ENCODE measurements at places on chromosomes 13 and 19.
A peak's percentile ranks its signal among the peaks of the same experiment; 100 is the strongest.

DNA sequence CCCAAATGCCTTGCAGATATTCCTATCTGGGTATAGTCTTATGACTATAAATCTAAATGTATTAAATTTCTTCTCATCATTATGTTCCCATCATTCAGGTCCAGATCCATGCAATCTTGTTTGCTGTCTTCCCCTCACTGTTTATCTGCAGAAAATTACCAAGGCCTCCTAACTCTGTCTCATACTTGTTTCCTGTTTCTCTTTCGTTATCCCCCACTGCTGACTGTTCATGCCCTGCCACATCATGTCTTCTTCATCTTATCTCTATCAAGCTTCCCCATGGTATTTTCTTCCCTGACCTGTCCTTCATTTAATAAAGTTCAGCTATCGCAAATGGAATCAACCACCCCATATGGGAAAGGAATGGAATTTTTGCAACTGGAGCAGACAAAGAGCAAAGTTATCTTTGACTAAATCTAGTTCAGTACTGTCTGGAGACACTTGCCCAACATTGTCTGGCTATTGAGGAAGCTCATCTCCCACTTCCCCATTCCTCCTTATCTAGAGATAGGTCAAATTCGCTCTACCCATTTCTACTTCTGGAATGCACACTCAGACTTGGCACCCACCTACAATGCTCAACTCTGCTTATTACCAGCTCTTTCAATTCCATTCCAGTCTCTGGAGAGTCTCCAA, 1358.1 kb downstream of the EFNB2 start:
- no peak for DNase-seq

DNA sequence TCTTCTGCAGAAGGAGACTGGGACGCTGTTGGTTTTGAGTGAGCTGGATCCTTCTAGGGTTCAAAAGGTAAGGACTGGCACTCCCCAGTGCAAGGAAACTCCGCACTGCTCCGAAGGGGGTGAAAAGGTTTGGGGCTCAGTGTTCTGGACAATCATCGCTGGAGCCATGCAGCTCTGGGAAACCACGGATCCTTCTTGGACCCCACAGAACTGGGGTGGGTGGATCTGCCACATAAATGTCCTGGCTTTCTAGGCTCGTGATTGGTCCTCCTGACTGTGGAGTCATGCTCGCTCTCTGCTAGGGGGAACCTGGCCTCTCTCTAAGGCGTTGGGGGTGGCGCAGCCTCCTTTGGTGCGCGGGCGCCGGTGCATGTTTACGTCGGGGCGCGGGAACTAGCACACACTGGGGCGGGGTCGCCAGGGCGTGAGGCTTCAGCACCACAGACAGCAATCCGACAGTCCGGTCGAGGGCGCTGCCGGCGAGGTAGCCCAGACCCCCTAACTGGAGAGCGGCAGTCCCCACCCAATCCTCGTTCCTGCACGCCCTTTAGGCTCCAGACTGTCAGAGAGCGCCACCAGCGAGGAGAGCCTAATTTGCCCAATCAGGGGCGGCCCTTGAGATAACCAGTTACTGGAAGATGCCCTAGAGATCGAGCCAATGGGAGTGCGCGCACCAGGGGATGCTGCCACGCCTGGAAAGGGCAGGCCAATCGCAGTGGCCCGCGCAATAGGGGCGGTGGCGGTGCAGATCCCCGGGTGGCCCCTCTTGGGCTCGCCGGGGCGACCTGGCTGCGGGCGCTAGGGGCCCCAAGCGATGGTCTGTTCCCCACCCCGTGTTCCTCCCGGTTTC, 913 bp upstream of the ELAVL3 start:
- DNase-seq = peak; percentile 89

DNA sequence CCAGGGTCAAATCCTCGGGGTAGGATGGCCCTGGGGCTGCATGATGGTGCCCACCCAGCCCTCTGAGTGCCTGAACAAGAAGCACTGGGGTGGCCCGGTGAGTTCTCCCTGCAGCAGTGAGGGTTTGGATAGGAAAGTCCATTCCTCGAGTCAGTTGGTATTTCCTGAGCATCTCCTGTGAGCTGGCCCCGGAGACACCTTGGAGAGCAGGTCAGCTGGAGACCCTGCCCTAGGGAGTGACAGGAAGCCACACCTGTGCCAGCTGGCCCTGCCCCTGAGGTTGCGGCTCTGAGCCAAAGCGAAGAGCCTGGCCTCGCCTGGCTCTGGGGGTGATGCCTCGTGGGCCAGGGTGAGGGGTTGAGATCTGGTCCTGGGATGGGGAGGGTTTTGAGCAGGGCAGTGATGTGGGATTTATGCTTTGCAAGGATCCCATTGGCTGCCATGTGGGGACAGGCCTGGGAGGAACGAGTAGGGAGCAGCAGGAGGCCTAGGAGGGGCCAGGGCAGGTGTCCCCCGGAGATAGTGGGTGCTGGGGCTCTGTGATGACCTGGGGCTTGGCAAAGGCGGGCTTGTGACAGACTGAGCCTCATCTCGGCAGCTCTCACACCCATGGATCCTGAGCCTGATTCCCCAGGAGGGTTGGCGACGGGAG, 16.0 kb downstream of the CRTC1 start:
- DNase-seq = no peak

- no peak for DNase-seq
These were observed 3.3 kb upstream of the RGL3 start for GRCh38 chr19:11422163-11423065.

DNA sequence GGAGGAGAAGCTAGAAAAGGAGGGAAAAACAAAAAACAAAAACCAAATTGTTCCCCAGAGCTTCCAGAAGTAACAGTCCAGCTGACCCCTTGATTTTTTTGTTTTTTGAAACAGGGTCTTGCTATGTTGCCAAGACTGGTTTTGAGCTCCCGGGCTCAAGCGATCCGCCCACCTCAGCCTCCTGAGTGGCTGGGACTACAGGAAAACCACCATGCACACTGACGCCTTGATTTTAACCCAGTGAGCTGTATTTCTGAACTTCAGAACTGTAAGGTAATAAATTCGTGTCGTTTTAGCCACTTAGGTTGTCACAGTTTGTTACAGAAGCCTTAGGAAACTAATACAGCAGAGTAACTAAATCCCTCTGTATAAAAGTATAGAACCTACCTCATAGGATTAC, 1.1 kb upstream of the NEK3 start:
- DNase-seq = no peak

DNA sequence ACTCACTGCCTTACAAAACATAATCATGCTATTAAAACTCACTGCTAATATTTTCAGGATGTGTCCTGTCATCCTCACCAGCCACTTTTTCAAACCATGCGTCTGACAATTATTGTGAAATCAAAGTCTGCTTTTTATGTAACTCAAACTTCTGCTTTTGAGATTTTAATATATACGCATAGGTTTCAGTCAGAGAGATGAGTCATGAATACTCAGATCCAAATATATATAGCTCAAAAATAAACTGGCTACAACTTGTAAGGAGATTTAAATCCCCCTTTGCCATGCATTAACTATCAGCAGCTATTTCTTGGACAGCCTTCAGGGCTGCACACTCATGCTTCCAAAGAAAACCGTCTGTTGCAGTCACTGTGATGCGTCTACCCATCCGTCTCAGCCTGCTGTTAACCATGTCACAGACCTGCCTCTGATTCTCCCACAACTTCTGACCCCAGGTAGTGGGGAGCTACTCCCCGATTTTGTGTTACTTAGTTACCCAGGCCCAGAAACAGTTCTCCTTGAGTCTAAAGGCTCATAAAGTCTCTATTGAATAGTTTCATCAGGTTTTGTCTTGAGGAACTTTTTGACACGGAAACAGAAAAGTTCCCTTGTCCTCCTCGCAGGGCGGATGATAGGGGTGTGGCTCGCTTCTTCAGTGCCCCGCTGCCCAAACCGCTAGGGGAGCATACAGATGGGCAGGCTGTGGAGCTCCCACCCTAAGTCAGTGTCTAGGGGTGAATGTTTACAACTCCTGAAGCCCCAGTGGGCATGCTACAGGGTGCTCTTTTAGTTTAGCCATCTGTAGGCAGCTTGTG, 33.8 kb upstream of the SGCG start:
- DNase-seq = no peak

GRCh38 chr13:74715718-74716117, 581.5 kb upstream of the KLF12 start:
- DNase-seq = no peak

DNA sequence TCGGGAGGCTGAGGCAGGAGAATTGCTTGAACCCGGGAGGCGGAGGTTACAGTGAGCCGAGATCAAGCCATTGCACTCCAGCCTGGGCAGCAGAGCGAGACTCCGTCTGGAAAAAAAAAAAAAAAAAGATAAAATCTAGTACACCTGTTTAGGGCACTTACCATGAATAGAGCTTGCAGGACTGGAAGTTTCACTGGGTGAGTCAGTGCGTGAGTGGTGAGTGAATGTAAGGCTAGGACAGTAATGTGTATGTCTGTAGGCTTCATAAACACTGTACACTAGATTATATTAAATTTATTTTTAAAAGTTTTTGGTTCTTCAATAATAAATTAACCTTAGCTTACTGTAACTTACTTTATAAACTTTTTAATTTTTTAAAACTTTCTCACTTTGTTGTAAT, 22.9 kb downstream of the PPP5C start:
- DNase-seq = no peak

DNA sequence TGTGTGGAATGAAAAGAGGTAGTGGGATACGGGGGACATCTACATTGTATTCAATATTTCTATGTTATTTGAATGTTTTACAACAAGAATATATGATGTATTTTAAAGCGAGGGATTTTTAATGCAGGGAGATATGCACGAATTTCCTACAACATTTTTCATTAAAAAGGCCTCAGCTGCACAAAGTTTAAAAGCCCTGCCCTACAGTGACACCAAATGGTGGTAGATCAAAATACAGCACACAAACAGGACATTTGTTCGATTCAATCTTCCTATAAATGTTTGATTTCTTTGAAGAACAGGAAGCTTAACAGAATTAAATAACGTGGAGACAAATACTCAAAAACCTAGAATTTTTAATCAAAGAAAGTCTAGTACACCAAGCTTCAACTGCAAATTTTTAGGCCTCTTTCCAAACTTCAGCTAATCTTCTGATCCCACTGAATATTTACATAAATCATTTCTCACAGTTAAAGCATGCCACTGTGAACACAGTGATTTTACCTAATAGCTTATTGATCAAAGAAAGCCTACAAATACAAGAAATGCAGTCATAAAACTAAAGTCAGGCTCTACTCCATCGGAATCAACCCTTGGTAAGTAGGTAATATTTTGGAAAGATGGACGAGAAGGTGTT, 257.2 kb downstream of the DIAPH3 start:
- no peak for DNase-seq

GRCh38 chr19:38125238-38125637, 98.8 kb downstream of the DPF1 start:
- DNase-seq = no peak

GRCh38 chr19:37999309-38000213, 92.6 kb downstream of the SIPA1L3 start:
- DNase-seq = no peak

DNA sequence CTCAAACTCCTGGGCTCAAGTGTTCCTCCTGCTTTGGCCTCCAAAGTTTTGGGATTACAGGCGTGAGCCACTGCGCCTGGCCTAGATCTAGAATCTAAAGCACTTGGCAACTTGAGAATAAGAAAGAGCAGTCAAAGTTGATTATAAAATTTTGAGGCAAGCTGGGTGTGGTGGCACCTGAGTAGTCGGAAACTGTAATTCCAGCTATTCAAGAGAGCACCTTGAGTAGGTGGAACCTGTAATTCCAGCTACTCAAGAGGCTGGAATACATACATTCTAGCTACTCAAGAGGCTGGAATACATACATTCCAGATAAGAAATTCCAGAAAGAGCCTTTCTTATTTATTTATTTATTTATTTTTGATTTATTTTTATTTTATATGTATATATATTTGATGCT, 8.3 kb upstream of the NAA16 start:
- DNase-seq = no peak

DNA sequence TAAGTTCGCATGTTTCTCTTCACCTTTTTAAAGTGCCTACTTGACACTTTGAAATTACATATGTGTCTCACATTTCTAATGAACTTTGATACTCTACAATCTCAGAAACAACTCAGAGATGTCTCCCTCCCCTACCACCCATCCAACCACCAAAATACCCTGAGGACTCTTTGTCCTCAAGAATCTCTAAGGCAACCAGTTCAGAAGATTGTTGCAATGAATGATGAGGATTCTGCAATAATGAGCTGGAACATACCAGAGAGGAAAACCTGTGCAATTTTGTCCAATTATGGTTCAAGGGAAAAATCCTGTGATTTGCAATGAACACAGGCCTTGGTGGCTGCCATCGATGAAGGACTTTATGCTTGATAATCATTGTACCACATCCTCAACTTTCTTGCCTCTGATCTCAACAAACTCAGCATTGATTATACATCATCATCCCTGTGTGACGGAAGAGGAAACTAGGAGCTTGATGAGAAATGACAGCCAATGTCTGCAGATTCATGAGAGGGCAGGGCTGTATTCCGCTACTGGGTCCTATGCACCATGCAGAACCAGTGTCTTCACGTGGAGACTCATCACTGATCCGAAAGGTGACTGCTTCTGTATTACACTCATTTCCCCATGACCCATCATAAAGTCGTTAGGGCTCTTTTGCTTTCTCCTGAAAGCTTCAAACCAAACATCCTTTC, 1.1 kb downstream of the FPR1 start:
- no peak for DNase-seq

DNA sequence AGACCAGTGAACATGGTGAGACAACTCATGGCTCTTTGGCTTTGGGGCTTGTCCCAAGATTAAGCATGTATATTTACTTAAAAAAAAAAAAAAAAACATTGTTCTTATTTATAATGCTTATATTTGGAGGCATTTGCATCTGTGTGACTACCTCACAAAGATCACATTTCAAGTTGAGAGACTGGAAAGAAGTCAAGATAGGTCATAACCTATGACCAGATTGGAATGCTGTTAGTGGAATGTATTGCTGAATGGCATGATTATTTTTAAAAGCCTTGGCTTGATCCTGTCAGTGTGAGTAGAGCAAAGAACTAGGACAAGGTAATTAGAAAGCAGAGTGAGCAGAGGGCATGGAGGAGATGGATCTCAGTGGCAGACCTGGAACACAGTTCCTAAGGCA, 214.6 kb downstream of the OXGR1 start:
- DNase-seq = no peak

GRCh38 chr13:57877601-57878000, 246.1 kb downstream of the PCDH17 start:
- DNase-seq = no peak

DNA sequence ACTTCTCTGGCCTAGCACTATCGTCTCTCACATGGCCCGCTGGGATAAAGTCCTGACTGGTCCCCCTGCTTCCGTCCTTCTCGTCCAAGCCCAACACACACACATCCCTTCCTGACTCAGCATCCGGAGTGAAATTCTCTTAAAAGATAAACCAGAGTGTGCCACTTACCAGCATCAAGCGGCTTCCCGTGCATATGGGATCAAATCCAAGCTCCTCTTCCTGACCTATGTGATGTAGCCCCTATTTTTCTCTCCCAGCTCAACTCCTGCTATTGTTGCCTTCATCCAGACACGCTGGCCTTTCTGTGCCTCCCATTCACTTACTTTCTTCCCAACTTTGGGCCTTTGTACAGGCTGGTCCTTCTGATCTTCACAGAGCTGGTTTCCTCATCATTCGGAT, 530.4 kb downstream of the DIAPH3 start:
- no peak for DNase-seq

- DNase-seq = no peak
These were observed 1531.7 kb upstream of the SPRY2 start for GRCh38 chr13:81872581-81872980.

- DNase-seq = no peak
These were observed 57.9 kb downstream of the RXFP2 start for GRCh38 chr13:31797154-31797775.
